ENCODE measurements at places on chromosomes 1 and 21.

- DNase-seq: no peak
Measured at GRCh38 chr1:175005085-175005783, 5.5 kb downstream of the CACYBP start.

GRCh38 chr1:172940174-172940855 is 110.4 kb downstream of the TNFSF18 start:
- no peak for DNase-seq

- no peak for DNase-seq
Measured at GRCh38 chr1:48236716-48237470, 14.4 kb downstream of the SLC5A9 start.

DNA sequence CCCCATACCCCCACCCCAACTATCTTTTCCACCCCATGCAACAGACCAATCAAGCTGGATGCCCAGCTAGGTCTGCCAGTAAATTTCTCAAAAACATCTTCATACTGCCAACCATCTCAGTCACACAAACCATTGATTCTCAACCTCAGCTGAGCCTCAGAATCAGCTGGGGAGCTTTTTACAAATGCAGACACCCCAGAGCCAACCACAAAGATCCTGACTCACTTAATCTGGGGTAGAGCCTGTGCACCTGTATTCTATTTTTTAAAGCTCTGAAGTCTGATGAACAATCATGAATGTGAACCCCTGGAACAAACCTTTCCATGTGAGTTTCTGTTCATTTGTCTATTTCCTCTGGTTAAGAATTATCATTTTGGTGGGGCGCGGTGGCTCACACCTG is 66.0 kb downstream of the ZNF281 start:
- DNase-seq: no peak

- DNase-seq: no peak
Measured at GRCh38 chr21:28135646-28136045, 857.0 kb downstream of the LTN1 start.

- peak; percentile 45 for DNase-seq
Measured at GRCh38 chr1:1614204-1614953, 921 bp upstream of the MIB2 start.
